ENCODE measurements at places on chromosomes 4 and X.

DNA sequence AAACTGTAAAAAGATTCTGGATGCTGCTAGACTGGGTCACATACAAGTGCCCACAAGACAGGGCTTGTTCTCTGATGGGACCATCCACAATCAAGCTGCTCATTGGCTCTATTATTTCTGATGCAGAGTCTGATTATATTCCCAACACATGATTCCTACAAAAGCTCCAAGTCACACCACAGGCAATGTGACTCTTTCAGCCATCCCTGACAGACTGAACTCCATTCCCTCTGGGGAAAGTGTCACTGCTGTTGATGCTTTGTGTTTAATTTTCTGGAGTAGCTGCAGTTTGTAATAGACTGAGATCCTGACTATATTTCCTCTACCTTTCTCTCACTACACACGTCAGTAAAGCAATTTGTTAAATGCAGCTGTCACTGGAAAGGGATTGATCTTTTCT lies 55.4 kb upstream of the BCLAF3 start:
- no peak for DNase-seq

GRCh38 chr4:138185859-138186645 lies 56.1 kb downstream of the SLC7A11 start:
- DNase-seq = no peak

DNA sequence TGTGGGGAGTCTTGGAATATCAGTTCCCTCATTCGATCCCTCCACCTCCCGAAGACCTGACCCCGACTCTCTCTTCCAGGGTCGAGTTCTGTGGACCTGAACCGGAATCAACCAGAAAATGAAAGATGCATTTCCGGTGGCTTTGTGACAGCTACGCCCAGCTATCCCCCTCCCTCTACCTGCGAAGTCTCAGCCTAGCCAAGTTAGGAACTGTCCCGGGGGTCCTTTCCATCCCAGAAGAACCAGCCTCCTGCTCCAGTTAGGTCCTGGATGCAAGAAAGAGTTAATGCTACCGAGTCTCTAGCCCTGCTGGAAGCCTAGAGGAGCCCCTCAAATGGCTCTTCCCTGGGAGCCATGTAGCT lies 13.4 kb upstream of the ETDC start:
- no peak for DNase-seq

- DNase-seq = no peak
Observed at GRCh38 chrX:131881194-131881593, 141.9 kb upstream of the STK26 start.

GRCh38 chrX:108223585-108223984 lies 132.0 kb downstream of the ATG4A start:
- no peak for DNase-seq

GRCh38 chrX:335758-336155 lies 17.2 kb upstream of the GTPBP6 start:
- no peak for DNase-seq

- no peak for DNase-seq
Observed at GRCh38 chrX:150219374-150220185, 143.5 kb upstream of the MAMLD1 start.

DNA sequence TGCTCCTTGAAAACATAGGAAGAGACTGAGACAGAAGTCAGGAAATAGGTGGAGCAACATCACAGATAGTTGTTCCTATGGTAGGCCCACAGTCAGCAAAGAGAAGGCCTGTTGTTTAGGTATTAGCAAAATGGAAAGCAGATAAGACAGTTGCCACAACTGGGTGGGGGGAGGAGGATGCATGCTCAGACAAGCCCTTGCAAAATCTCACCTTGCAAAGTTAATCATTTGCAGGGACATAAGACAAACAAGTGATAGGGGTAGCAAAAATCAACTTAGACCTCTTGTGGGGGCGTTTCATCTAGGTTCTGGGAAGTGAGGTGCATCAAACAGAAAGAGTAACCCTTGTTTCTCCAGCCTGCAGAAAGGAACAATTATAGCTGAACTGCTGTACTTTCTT lies 30.7 kb downstream of the SERPINA7 start:
- no peak for DNase-seq

GRCh38 chrX:24999511-24999910 lies 16.3 kb downstream of the ARX start:
- no peak for DNase-seq

DNA sequence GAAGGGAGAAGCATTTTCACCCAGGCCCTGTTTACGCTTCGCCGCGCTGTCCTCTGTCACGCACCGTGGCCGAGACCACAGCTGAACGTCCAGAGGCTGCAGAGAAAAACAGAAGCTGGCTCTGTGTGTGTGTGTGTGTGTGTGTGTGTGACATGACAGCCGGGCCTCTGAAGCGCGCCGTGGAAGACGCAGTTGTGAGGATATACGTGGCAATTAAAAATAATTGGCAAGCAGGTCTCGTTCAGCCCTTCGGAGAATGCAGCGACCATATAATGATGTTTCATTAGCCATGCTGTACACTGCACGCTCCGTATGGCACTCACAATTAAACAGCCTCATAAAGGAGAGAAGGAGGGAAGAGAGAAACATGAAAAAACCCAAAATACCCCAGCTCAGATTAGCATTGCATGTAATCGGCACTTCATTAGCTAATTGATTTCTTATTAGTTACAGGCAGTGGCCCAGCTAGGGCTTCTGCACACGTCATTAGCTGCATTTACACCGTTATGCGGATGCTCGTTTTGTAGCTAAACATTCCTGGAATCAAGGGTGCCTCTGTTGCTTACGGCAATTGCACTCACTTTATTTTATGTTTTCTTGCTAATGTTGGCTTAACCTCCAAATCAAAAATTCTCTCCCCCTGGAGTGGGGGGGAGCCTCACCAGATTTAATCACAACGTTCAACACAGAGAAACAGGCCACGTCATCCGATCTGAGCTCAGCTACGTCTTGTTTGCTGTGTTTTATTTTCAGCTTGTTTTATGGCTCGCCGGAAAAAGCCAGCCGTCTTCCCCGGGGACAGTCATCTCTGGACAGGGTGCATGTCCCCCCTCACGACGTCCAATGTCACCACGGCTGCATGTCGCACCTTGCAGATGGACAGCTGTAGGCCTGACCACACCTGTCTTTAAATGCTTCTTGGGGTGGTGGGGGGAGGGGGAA lies 74.6 kb upstream of the SHOX start:
- no peak for DNase-seq

DNA sequence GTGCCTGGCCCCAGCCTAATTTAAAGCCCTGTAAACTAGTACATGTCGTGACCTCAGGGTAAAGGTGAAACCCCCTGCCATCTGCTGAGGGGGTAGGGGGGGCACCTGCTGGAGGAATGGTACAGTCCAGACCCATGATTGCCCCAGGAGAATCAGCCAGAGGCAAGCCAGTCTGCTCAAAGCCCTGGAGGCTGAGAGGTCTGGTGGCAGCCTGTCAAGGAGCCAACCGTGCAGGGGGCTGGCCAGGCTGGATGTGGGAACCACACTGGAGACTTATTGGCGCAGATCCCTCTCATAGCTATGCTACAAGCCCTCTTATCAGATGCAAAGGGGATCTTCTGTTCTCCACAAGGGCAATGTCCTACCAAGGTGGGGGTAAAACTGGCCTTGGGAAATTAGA lies 31.4 kb upstream of the PJA1 start:
- no peak for DNase-seq

DNA sequence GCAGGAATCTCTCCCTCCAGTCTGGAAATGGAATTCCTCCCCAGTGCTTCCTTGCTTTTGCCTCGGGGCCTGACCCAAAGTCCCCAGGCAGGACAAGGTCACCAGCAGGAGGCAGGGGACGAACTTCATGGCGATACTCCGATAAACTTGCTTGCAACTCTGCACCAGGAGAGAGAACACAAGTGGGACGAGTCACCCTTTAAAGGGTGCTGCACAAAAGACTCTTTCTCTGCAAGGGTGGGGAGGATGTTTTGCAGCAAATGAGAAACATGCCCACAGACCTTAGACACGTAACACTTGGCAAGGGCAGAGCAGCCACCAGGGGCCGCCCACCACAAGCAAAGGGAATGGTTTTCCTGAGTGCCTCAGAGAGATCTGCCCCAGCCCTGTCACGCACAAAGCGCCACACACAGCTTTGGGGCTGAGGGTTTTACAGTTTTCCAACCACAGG lies at the start of gene FGFBP2:
Gene FGFBP2 (minus strand): TSS at position 175 of the 451 bp plus-strand sequence. CDS start 46 bp downstream, at position 129.
- DNase-seq = no peak

- DNase-seq = no peak
Observed at GRCh38 chrX:100980608-100981497, 11.3 kb downstream of the ARL13A start.

DNA sequence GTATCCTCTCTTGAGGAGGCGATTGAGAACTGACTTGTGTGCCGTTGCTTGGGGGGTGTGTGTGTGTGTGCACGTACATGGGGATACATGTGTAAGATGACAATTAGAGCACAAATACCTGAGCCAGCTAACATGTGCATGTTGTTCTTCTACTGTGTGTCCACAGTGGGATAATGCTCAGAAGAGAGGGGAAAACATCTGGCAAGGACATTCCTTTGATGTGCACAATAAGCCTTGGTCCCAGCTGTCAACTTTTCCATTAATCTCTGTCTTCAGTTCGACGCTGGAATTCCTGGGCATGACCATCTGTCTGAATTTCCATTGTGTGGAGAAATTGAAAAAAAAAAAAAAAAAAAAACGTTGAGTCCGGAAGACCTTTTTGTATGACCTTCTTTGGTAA lies 592.0 kb upstream of the GALNTL6 start:
- no peak for DNase-seq

- DNase-seq = no peak
Observed at GRCh38 chr4:139171876-139172691, 4.9 kb downstream of the ELF2 start.

DNA sequence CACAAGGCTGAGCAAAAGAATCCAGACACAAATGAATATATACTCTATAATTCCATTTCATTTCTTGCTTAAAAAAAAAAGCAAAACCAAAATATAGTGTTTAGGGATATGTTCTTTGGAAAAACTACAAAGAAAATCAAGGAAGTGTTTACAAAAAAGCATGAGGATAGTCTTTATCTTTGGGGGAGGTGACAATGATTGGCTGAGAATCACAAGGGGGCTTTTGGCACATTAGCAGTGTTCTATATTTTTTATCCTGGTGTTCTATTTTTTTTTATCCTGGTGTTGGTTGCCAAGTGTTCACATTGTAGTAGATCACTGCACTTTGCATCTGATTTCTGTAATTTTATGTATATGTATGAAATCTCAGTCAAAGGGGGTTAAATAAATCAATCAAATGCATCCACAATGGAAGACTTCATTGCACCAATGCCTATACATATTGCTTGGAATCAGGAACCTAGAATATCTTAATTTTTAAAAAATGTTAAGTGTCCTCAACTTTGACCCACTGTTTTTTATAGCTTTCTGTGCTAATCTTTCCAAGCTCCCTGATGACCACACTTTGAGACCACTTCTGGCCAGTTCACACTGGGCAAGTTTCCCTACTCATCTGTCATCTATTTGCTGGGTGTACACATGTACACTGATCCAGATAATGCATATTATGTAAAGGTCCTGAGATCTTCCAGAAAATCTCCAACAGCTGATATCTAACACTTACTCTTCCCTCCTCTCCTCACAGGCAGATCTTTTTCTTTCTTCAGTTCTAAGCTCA lies 3.7 kb downstream of the TBC1D9 start:
- no peak for DNase-seq

DNA sequence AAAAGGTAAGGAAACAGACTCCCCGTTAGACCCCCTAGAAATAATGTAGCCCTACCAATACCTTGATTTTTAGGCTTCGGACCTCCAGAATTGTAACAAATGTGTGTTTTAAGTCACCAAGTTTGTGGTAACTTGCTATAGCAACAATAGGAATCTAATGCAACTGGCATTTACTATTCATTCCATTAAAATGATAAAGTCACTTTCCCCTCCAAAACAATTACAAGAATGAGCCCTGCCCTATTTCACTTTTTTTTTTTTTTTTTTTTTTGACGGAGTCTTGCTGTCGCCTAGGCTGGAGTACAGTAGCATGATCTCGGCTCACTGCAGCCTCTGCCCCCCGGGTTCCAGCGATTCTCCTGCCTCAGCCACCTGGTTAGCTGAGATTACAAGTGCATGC lies 3.5 kb upstream of the DDX60L start:
- no peak for DNase-seq

DNA sequence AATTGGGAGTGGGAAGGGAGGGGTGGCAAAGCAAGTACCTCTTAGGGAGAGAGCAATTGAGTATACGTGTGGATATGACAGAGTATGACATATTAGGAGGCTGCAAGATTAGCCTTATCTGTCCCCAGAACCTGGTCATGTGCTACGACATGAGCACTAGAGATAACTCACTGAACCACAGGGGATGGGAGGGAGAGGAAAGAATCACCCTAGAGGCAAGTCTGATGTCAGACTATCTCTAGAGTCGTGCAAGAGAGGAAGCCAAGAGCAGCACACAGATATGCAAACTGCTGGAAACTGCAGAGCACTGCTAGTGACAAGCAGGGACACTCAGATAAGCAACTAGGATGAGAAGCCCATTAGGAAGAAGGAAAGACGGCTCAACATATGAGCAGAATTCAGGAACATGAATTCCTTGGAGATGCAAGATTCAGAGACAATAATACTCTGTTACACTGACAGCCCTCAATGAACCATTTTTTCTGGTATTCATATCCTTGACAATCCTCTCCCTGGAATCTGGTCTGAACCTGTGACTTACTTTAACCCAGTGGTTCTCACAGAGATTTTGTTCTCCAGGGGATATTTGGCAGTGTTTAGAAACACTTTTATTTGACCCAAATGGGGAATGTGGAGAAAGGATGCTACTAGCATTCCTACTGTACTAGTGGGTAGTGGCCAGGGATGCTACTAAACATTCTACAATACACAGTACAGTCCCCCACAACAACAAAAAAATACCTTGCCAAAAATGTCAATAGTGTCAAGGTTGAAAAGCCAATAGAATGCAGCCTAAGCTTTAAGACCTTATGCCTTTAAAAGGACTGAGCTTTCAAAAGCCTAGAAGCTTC lies 84.0 kb upstream of the BMP2K start:
- DNase-seq = no peak

DNA sequence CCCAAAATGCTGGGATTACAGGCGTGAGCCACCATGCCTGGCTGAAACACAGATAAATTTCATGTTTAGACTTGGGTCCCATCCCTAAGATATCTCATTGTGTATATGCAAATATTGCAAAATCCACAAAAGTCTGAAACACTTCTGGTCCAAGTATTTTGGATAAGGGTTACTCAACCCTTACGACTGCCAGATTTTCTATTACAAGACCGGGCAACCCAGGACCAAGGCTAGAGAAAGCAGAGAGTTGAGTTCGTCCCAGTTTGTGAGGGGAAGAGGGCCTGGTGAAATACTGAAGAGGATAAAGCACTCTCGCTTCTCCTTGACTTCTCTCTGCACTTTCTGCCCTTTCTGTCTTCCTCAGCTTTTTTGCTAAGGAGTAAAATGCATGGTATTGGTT lies 34.5 kb downstream of the ZFX start:
- DNase-seq = no peak

All from body of pancreas (tissue), 4 donors.